ENCODE measurements at places on chromosomes 1 and 21.

DNA sequence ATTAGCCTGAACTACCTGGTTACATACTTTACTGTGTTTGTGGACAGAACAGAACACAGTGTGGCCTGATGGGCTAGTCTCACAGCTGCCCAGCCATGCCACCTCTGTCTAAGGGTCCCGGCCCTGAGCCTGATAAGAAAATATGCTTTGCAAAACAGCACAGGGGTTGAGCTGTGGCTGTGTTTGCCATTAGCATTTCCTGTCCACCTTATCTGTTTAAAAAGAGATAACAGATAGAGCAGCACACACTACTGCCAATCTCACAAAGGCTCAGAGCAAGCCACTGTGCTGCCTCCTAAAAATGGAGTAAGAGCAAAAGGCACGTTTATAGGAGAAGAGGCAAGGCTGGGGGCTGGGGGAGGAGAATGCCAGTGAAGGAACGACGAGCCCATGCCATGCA lies 95.0 kb downstream of the SUSD4 start:
- no peak for DNase-seq

GRCh38 chr1:5239911-5240310 lies 585.5 kb downstream of the AJAP1 start:
- no peak for DNase-seq

DNA sequence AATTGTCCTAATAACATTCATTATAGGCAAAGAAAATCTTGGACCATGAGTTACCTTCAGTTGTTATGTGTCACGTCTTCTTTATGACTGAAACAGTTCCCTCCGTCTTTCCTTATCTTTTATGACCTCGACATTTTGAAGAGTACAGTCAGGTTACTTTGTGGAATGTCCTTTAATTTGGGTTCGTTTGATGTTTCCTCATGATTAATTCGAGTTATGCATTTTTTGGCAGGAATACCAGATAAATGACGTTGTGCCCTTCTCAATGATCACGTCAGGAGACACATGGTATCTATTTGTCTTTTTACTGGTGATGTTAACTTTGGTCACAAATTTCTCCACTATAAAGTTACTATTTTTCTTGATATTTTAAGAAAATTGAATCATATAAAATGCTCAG lies 17.3 kb upstream of the KLF17 start:
- DNase-seq = no peak

GRCh38 chr1:114490274-114490693 lies 20.7 kb downstream of the TRIM33 start:
- DNase-seq = no peak

DNA sequence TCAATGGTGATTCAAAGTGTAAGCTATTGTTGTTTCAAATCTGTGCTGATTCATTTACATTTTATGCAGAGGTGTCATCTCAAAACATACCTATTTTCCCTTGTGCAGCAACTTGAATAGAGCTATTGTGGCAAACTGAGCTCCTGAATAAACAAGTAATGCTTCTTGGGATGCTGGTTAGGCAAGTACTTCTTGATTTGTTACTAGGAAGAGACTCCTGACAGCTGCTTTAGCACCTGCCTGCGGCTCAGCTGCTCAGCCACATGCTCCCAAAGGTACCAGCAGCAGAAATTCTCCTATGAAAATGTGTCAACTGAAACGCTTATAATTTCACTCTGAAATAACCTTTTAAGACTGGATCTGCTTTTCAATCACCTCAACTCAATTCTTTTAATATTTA lies 352.3 kb downstream of the RYR2 start:
- DNase-seq = no peak

DNA sequence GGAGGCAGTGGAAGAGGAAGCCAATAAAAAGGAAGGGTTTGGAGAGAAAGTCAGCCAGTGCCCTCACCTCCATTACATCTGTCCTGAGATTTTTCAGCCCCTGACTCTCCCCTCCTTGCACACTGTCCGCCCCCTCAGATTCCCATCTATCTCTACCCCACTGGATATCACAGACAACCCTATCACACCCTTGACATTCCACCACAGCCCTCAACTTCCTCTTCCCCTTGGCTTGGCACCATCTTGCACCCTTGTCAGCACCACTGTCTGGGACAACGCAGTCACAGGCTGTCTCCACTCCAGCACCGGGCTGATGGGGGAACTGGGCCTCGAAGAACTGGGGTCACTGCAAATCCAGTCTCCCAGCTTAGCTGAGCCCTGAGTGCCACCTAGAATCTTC lies 14.2 kb upstream of the PLEKHA6 start:
- DNase-seq = no peak

- no peak for DNase-seq
These were observed 122.6 kb upstream of the TNFSF4 start for GRCh38 chr1:173329726-173330125.

- no peak for DNase-seq
These were observed 19.2 kb upstream of the PRKAA2 start for GRCh38 chr1:56625819-56626440.

Data from effector memory CD8-positive, alpha-beta T cell (primary cell).